ENCODE measurements at places on chromosomes 4 and X.
A peak's percentile ranks its signal among the peaks of the same experiment; 100 is the strongest.

GRCh38 chr4:1792832-1793495, at the start of gene FGFR3:
FGFR3 (plus strand) TSS chr4:1793293; CDS start chr4:1793935, 642 bp downstream.
- peak; percentile 16 for DNase-seq

DNA sequence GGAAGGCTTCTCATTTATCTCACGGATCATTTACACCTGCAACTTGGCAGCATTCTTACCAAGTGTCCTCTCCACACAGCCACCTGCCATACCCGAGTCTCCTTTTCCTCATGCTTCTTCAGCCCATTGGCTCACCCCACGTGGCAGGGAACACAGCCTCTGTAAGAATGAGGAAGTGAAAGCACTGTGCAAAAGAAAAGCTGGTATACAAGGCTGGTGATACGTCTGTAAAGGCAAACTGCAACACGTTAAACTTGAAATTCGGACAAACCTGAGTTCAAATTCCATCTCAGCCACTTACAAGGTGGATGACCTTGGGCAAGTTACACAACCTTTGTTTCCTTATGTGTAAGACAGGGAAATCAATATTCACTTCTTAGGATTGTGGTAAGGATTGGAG, 164.0 kb upstream of the RASGEF1B start:
- no peak for DNase-seq

GRCh38 chr4:180189666-180190065, 2053.5 kb upstream of the TENM3 start:
- DNase-seq, result no peak

DNA sequence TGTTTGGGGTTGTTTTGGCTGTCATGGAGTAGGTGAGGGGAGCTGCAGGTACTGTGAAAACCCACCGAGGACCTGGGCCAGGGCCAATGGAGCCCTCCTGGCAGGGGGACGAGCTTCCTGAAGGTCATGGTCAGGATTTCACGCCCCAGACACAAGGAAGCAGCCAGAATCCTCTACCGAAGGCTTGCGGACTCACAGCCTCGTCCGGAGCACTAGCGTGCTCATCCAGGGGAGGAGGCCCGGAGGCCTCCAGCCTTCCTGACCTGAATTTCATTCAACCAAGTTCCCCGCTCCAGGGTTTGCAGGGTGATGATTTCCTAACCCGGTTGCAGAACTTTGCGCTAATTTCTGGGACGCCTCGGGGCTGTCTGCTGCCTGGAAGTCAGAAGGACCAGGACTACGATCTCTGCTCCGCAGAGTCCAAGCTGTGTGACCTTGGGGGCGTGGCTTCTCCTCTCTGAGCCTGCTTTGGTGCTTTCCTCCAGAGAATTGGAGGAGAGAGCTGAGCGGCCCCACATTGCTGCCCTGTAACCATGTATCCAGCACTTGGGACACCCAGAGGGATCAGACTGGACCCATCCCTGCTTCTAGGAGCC, 56.2 kb upstream of the ADRA2C start:
- DNase-seq, result no peak

- no peak for DNase-seq
Observed at GRCh38 chr4:3203971-3204431, 45.0 kb upstream of the MSANTD1 start.

GRCh38 chr4:36785973-36786372, 458.6 kb upstream of the NWD2 start:
- DNase-seq, result no peak

DNA sequence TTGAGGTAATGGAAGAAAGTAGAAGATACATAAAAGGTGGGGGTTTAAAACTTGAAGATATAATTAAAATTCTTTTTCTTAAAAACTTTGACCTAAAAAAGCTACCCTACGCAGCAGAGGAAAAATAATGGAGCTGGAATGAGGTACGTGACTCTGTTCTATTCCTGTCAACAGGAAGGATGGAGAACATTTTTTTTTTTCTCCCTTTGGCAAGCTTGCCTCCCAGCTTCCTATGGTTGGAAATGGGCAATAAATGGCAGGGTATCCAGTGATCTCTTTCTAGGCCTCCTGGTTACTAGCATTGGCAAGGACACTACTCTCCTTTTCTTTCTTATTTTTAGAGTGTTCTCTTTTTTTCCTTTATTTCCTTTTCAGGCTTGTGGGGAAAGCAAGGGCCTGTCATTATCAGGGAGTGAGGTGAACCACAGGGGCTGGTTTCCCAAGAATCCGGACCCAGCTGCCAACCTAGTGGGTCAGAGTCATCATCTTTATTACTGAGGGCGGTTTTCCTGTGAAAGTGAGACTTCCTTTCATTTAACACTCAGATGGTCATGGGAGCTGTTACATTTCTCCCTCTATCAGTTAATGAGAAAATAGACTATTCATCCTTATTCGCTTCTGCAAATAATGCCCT, 224.6 kb downstream of the SPRY1 start:
- DNase-seq, result no peak

DNA sequence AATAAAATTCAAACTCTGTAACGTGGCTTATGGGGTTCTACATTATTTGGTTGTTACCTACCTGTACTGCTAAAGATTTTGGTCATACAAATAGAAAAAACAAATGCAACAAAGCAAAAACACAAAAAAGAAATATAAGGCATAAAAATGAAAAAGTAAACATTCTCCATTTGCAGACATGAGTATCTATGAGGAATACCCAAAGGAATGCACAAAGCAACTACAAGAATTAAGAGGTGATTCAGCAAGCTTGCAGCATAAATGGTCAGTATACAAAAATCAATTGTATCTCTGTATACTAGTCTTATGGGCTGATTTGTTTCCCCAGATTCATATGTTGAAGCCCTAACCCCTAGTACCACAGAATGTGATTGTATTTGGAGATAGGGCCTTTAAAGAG, 3.6 kb upstream of the PDE5A start:
- no peak for DNase-seq

- DNase-seq, result no peak
Observed at GRCh38 chr4:2482693-2483092, 13.8 kb downstream of the RNF4 start.

DNA sequence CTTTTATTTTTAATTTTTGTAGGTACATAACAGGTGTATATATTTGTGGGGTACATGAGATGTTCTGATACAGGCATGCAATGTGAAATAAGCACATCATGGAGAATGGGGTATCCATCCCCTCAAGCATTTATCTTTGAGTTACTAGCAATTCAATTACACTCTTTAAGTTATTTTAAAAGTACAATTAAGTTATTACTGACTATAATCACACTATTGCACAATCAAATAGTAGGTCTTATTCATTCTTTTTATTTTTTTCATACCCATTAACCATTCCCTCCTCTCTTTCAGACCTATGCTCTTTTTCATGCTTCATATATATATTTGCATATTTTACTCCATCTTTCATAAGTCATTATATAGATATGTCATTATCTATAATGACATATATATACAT, 93.3 kb downstream of the MAGEB5 start:
- no peak for DNase-seq

DNA sequence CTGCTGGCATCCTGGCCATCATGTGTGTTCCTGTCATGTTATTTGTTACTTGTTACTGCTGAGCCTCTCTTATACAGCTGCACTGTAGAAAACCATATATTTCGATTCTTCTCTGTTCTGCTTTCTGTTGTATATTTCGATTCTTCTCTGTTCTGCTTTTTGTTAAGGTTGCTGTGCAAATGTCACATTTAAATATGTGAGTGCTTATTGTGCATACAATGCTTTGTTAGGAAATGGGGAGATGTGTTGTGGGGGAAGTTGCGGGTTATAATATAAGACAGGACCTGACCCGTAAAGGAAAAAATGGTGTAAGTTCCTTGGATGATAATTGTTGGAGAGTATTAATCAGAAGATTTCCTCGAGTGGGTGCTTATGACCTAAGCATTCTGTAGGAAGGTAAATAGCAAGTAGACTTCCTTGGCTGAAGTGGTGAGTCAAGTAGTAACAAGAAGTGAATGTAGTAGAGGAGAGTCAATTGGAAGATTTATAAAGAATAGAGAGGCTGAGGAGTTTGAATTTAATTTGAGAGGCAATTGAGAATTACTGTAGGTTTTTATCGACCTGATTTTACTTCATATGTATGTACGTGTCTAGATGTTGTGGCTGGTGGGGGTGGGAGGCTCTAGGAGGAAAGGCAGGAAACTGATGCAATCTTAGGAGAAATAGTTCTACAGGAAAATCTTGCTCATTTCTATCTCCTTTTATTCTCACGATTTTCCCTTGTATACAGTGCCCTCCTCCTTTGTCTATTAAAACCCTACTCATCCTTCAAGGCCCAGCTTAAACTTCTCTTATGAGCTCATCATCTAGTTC, 8.5 kb downstream of the OGT start:
- peak; percentile 1 for DNase-seq

DNA sequence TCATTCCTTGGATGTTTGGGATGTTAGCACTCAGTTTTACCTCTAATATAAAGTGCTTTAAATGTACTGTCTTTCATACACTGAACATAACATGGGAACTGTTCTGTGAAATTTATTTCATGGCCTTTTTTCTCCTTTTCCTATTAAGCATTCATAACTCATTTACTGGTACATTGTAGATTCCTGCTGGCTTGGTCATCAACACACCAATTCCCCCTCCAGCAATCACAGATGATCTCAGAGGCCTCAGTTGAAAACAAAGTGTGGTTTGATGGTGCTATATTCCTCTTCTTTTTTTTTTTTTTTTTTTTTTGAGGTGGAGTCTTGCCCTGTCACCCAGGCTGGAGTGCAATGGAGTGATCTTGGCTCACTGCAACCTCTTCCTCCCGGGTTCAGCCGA, 61.9 kb upstream of the FAM47B start:
- DNase-seq, result no peak

DNA sequence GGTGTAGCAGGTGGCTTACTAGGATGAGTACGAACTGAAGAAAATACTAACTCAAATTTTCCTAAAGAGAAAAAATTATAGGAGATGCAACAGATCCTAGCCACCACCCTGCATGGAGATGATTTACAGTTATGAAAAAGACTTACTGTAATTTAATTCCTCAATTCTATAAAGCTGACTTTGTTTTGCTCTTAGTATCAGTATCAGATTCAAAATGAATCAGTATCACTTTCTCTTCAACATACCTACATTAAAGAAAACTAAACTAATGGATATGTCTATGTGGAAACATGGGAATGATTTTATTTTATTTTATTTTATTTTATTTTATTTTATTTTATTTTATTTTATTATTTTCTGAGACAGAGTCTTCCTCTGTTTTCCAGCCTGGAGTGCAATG, 525.8 kb downstream of the NLGN4X start:
- no peak for DNase-seq

DNA sequence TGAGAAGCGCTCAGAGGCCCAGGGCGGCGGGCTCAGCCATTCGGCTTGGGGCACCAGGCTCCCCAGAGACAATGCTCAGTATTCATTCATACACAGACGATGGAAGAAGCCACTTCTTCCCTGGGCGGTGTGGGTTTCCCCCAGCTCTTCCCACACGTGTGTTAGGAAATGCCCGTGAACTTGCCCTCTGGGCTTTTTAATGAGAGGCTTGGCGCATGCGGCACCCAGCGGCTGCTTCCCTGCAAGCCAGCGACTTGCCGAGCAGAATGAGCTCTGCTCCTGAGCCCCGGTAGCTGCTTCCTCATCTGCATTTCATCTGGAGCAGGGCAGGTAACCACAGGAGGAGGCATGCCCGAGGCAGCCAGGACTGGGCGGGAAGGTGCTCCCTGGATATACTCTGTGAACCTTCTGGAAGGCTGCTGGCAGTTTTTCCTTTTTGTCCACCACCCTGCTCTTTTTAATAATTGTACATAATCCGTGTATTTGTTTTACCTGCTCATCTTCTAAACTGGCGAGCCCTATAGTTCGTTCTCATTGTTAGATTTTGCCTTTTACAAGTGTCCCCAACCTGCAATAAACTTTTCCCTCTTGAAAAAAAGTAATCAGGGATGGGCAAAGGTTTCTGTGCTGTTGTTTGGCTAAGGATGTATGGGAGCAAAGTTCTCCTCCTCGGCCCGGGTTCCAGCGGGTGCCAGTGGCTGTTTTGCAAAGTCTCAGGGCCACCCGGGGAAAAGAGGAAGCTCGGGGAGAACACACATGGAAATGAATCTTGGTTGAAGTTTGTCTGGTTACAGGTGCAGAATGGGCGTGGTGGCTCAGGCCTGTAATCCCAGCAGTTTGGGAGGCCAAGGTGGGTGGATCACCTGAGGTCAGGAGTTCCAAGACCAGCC, 178.8 kb downstream of the DCLK2 start:
- DNase-seq, result no peak

- peak; percentile 69 for DNase-seq
Observed at GRCh38 chr4:139176302-139177048, 543 bp downstream of the ELF2 start.
